ENCODE measurements at places on chromosomes 12 and 14.

DNA sequence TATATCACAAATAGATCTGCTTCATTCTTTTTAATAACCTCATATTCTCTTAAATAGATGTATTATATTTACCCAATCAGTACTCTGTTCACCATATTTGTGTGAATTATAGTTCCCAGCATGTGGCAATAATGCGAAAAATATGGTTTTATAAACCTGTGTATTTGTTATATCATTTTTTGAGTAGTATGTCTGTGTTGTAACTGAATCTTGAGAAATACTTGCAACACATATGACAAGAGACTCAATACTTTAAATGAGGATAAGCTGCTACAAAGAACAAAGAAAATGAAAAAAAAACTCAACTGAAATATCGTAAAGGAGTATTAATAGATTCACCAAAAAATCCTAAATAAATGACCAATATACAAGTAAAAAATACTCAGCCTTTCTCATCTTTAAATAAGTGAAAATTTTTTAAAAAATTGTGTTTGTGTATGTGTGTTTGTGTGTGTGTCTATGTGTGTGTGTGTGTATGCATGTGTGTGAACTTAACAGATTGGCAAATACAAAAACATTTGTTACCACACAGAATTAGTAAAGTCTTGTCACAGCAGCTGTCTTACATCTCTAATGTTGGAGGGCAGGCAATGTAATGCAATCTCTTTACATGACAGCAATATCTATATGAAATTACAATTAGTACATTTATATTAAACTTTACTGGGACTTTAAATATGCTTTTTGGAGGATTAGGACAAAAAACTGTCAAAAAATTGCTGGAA is 441.9 kb upstream of the MGAT4C start:
- no peak for DNase-seq

DNA sequence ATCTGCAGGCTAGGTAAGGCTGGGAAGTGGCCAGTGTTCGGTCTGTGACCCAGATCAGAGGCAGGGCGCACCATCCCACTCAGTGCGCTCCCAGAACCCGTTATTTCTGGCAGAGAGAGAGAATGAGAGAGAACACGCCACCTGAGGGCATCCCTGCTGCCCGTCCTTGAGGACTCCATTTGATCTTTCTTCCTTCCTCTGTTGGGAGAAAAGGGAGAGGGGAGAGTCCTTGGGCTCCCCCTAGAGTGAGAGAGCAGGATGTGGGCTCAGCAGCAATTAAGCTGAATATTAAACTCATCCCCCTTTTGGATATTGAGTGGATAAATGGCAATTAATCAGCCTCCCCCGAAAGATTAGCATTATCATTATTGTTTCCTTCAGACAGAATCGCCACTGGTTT is 70.6 kb downstream of the IFT43 start:
- no peak for DNase-seq

GRCh38 chr14:77470224-77470870 is 12.5 kb downstream of the AHSA1 start:
- DNase-seq = no peak

DNA sequence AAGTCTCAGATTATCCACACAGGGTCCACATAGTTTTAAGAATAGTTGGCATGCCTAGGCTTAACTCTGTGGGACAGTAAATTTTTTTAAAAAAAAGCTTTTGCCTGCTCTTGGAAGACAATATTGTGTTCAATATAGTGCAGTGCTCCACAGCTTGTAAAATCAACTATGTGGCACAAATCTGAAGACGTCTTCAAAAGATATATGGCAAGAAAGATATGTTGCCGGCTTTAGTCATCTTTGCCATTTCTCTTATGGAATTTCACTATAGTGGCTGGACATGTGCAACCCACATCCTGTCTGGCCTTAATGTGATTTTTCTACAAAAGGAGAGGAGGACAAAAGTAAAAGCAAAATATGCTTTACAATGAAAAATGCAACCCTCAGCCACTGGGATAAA is 90.5 kb downstream of the MGST1 start:
- DNase-seq = no peak

GRCh38 chr12:119229837-119230236 is 51.1 kb downstream of the HSPB8 start:
- DNase-seq = no peak

- peak; percentile 90 for DNase-seq
These were observed 5.7 kb downstream of the PAWR start for GRCh38 chr12:79685068-79685467.

DNA sequence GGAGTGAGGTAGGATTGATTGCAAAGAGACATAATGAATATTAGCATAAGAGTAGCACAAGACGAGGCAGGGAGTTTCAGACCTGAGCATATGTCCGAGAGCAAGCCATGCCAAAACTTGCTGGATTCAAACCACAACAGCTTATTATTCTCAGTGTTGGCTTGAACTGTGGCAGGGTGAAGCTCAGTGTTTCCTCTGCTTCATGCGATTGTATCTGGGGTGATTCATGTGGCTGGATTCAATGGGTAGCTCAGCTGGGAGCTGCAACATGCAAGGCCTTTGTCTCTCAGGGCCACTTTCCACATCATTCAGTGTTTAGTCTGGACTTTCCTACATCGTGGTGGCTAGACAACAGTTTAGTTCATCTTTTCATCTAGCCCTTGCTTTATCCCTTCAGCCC is 22.1 kb upstream of the E2F7 start:
- DNase-seq = peak; percentile 18

- DNase-seq = no peak
These were observed 19.8 kb upstream of the CHFR start for GRCh38 chr12:132907216-132907615.

DNA sequence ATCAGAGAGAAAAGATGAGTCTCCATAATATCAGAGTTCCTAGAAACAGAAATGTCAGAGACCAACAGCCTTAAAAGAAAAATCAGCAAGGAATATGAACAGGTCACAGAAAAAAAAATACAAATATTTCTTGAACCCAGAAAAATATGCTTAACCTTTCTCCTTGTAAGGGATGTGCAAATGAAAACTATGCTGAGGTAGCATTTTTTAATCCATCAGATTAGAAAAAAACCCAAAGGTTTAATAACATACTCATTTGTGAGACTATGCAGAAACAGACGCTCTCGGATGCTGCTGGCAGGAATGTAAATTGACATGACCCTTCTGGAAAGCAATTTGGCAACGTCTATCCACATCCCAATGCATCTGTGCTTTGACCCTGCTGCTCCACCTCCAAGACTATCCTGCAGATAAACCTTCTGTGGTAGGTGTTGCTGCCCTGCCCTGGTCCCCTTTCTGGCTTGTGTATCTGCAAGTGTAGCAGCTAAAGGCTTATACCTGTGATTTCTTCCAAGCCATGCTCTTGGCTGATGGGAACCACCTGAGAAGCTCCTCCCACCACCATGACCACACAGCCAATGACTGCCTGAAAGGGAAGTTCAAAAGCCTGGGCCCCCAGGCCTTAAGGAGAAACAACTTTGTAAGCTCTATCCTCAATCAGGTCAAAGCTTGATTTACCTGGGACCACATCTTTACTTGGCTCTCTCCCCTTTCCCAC is 49.4 kb downstream of the LTBP2 start:
- DNase-seq = no peak

DNA sequence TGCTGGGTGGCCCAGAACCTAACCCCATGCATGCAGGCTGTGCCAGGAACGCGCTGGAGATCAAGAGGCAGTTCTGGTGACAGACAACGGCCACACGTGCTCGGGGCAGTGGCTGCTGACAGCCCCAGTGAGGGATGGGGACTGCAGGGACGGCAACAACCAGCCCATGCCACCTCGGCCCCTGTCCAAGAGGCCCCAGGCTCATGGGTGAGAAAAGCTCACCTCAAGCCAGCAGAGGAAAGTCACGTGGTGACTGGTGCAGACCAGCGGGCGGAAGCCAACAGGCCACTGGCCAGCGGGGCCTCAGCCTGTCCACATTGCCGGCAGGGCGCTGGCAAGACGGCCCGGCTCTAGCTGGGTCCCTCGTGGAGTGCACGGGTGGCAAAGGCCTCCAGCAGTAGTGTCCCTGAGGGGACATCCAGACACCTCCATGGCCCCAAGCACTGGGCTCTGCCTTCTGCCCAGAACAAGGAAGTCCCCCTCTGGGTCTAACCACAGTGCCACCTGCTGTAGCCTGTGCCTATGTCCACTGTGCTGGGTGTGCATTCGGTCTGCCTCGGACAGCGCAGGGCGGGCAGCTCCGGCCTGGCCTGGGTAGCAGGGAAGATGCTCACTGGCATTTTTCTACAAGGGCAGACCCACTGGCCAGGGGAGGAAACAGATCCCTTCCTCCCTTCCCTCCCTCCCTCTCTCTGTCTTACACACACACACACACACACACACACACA is 134.1 kb downstream of the NCOR2 start:
- no peak for DNase-seq

- peak; percentile 96 for DNase-seq
These were observed 268.5 kb downstream of the PAWR start for GRCh38 chr12:79422060-79422812.

DNA sequence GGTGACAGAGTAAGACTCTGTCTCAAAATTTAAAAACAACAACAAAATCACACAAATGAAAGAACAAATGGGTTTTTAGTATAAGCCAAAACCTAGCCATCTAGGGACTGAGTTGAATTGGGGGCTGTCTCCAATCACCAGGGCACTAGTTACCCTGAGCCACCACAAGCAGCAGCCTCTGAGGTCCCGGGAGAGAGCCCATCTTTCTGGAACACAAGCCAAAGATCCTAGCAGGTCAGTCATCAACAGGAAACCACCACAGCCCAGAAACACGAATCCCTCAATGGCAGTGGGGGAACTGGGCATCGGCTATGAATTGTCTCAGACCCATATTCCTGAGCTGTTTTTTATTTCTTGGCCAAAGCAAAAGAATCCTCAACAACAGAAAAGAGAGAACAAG is 75.3 kb downstream of the KDM2B start:
- DNase-seq = no peak

DNA sequence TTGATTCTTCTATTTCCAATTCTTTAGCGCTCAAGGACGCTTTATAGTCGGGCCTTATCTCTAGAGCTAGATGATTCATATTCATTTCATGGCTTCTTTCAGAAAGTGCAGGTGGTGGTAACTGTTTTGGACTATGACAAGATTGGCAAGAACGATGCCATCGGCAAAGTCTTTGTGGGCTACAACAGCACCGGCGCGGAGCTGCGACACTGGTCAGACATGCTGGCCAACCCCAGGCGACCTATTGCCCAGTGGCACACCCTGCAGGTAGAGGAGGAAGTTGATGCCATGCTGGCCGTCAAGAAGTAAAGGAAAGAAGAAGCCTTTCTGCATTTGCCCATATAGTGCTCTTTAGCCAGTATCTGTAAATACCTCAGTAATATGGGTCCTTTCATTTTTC is 241.9 kb downstream of the PAWR start:
- DNase-seq = no peak

DNA sequence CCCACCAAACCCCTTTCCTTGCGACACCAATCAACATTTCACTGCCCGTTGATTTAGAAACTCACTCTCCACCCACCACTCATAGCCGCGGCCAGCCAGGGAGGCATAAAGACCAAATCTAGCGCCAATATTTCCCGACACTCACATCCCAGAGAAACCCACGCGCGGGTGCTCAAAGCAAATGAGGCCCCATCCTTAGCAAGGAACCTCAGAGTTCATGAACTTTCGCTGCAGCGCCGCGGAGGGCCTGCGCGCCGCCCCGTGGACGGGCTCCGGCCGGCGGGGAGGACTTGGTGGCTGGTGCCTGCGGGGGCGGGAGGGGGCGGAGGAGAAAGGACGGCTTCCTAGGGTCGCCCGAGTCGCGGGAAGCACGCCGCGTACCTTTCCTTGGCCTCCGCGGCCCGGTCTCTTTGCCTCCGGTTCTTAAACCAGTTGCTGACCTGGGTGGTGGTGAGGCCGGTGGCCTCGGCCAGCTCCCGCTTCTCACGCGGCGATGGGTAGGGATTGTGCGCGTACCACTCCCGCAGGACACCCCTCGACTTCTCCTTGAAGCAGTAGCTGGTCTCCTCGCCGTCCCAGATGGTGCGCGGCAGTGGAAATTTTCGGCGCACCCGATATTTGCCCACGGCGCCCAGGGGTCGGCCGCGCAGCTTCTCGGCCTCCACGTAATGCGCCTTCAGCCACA is 886 bp downstream of the SIX1 start:
- DNase-seq = no peak

DNA sequence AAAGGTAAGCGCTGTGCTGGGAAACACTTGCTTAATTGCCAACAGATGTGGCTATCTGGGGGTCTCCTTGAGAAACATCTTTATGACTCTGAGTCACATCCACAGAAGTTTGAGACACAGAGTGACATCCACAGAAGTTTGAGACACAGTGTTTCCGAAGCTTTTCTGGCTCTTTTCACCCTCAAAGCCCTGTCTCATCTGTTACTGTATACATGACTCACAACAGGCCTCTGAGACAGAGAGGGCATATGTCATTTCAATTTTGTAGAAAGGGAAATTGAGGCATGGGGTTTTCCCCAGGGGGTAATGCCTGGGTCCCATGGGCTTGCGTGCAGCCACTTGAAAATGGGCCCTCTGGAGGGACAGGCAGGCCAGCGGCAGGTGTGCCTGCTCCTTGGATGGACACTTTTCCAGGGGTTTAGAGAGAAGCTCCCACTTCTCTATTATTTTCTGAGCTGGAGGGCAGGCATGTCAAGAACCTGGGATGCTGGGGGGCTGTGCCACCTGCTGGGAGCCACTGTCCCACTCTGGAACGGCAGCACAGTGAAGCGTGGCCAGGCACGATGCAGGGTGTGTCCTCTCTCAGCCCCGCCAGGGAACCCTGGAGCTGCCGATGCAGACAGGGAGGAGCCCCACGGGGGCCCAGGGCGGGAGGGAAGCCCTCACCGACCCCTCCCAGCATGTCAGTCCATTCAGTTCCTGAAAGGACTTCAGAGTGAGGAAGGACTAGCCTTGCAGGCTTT is 111.3 kb upstream of the FKBP4 start:
- DNase-seq = no peak

DNA sequence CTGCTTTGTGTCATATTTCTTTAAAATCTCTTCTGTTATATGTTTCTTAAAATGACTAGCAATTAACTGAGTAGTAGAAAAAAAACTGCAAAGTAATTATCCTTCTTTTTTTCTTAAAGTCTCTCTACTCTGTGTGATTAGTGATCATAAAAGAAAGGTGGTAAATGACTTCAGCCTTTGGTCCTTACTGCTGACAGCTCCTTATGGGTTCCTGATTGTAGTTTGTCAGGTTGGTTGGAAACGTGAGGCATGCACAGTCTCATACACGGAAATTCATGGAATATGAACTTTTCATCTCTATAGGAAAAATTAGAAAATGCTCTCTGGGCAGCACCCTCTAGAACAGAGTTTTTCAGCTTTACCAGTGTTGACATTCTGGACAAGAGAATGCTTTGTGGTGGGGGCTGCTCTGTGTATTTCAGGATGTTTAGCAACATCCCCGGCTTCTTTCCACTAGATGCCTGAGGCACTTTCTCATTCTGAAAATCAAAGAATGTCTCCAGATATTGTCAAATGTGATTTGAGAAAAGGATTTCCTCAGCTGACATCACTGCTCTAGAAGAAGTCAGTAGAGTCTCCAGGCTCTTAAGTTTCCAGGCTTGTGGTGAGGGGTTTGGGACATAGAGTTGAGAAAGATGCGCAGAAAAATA is 121.0 kb downstream of the PIK3C2G start:
- DNase-seq = no peak

- no peak for DNase-seq
These were observed 118.8 kb upstream of the DIO3 start for GRCh38 chr14:101442451-101442850.

- no peak for DNase-seq
These were observed 17.4 kb downstream of the PYGL start for GRCh38 chr14:50926851-50927386.

- no peak for DNase-seq
These were observed 122.3 kb downstream of the MON2 start for GRCh38 chr12:62588916-62589315.

GRCh38 chr12:40202095-40203059 is 22.4 kb upstream of the LRRK2 start:
- no peak for DNase-seq
